Midbrain (tissue), 1 donor: ENCODE measurements at places on chromosomes 4 and X.
A peak's percentile ranks its signal among the peaks of the same experiment; 100 is the strongest.

DNA sequence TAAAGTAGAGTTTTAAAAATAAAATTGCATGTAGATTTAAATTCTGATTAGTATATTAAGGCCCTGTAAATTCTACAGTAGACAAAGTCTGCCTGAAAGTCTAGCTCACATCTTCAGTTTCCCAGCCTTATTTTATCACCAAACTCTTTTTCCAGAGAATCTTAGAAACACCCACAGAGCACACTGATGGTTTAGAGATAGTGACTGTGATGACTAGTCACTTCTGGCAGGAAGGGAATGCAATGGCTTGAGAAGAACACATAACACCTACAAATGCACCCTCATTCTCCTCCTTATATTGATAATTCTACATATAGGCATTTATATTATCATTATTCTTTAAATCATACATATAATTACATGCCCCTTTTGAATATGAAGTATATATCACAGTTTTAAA, 232.9 kb downstream of the ARAP2 start:
- DNase-seq = no peak

DNA sequence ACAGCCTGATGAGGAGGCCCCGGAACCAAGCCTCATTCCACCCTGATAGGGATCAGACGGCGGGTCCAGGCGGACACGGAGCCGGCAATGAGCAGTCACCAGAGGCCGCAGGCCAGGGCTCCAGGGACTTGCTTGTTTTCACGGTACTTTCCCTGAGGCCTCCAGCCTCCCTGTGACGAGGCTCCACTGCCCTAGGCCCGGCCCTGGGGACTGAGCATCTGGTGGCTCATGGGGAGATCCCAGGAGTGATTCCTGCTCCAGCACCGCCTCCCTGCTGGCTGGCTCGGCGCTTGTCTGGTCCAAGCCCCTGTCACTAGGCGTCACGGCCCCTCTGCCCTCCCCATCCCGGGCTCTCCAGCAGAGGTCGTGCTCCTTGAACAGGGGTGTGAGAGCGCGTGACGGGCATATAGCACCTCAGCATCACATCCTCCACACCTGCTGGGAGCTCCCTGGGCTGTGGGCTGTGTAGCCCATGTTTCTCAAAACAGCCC, 14.1 kb downstream of the HTRA3 start:
- no peak for DNase-seq

GRCh38 chr4:1010395-1011021, 918 bp upstream of the FGFRL1 start:
- no peak for DNase-seq

GRCh38 chr4:65635051-65635821, 35.1 kb downstream of the EPHA5 start:
- DNase-seq = no peak

DNA sequence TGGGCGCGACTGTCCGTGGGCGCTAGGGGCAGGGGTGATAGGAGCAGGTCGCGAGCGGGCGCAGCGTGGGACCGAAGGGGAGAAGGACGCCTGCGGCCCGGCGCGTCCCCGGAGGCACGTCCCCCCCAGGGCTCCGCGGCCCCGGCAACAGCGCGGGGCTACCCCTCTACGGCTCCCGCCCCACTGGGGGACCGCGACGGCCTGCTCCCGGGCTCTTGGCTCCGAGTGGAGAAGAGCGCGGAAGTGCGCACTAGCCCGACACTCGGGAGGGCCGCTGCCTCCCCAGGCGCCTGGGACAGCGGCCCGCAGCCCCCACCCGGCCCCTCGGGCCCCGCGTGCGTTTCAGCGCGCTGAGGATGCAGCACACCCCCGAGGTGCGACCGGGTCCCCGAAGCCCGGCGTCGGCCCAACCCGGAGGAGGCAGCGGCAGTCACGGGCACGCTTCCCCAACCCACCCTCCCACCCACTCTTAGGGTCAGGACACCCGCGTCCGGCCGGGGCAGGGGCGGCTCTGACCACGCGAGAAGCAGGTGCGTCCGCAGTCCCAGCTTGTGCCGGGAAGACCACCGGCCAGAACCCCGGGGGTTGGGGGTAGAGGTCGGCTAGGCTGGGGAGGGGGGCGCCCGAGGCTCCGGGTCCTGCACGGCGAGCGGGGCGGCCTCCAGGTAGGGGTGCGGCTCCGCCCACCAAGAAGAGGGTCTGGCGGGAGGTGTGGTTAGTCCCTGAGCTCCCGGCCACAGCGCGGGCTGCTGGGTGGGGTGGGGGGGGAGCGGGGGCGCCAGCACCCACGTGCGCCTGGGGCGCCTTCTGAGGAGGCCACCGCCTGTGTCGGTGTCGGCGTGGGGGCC, 18.5 kb upstream of the NAT8L start:
- no peak for DNase-seq

DNA sequence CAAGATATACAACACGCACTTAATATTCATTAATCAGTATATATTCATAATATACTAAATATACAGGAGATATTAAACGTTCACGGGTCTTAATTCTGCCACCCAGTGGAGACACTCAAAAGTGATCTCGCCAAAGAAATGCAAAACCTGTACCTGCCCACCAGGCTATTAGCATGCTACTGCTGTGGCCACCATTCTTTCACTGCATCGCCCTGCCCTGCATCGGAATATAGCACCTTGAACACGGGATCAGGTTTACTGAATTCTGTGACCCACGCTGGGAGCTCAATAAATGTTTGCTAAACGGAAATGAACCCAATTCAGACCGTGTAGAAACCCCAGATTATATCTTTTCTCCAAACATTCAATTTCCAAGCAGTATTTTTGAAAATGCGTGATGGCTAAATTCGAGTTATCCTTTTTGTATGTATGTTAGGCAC, 840 bp upstream of the CLCN3 start:
- peak; percentile 68 for DNase-seq

- DNase-seq = no peak
These were observed 89.2 kb downstream of the NHS start for GRCh38 chrX:17464194-17464593.

- no peak for DNase-seq
These were observed 273.3 kb upstream of the LCORL start for GRCh38 chr4:18294846-18295245.

DNA sequence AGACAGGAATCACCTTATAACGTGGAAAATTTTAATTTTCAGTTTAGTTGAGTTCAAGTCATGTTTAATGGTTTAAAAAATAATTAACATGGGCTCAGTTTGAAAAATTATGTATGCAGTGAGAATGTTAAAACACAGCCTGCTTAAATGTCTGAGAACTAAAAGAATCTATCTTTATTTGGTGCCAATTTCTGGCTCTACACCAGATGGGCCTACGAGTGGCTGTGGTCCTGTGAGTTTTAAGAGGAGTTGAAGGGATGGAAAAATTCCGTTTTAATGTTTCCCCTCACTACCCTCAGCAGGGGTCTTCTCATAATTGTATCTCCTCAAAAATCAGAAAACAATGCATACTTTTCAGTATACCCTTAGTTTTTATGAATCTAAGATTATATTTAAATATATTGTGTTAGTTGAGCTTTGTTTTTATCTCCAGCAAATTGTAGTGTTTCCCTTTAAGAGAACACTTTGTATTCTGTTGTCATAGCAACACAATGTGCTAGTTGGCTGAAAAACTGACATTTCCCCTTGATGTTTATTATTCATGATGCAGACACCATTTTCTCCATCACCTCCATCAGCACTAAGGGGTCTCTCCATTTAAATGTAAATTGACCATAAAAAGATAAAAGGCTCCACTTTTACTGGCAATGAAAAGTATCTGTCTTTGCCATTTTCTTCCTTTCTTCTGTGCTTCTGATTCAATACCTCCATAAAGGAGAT, 393.5 kb upstream of the GRIA3 start:
- DNase-seq = no peak

DNA sequence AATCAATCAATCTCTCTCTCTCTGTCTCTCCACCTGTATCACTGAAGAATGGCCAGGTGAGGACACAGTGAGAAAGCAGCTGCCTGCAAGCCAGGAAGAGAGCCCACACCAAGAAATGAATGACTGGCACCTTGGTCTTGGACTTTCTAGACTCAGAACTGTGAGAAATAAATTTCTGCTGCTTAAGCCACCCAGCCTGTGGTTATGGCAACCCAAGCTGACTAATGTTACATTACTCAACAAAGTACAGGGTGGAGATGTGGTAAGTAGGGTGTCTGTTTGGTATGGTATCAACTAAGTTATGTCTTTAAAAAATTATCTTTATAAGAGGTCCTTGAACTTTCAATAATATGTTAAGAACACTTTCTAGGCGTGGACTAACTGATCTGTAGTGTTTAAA, 159.3 kb downstream of the EPHA5 start:
- DNase-seq = no peak

DNA sequence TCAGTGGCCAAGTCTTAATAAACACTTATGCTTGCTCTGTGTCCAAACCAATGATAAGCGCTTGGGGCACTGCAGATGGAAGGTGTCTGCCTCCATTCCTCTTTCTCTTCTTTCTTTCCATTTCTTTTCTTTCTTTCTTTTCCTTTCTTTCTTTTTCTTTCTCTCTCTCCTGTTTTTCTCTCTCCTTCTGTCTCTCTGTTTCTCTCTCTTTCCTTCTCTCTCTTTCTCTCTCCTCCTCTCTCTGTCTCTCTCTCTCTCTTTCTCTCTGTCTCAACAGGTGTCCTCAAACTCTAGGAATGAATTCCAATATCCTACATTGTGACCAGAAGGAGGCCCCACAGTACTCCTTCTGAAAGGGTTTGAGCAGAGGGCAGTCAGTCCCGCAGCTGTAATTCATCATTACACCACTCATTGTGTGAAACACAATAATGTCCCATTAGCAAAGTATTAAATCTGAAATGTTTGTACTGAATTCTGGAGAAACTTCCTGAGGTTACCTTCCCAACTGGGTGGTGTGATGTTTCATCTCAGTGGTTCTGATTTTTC, 66.5 kb upstream of the PAGE1 start:
- no peak for DNase-seq

DNA sequence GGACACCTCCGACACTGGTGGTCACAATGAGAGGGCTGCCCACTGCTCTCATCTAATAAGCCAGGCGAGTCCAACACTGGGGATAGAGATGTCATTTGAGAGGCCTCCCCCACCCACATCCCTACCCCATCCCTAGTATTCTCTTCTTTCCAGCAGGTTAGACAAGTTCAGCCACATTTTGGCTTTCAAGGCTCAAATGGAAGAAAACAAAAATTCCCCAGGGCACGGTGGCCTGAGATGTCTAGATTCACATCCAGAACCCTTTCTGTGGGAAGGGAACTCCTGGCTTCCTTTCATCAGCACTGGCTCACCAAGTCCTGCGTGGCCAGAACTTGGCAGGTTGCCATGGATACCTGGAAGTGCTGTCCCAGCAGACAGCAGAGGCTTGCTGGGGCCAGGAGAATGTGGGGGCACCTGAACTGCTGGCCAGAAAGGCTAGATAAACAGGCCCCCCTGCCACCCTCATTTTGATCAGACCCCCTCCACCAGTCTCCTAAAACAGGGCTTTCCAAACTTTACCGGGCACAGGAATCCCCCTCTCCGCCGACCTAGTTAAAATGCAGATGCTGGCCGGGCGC, 1.3 kb upstream of the NYX start:
- DNase-seq = no peak

GRCh38 chr4:185269286-185269685, 59.9 kb downstream of the SNX25 start:
- no peak for DNase-seq

DNA sequence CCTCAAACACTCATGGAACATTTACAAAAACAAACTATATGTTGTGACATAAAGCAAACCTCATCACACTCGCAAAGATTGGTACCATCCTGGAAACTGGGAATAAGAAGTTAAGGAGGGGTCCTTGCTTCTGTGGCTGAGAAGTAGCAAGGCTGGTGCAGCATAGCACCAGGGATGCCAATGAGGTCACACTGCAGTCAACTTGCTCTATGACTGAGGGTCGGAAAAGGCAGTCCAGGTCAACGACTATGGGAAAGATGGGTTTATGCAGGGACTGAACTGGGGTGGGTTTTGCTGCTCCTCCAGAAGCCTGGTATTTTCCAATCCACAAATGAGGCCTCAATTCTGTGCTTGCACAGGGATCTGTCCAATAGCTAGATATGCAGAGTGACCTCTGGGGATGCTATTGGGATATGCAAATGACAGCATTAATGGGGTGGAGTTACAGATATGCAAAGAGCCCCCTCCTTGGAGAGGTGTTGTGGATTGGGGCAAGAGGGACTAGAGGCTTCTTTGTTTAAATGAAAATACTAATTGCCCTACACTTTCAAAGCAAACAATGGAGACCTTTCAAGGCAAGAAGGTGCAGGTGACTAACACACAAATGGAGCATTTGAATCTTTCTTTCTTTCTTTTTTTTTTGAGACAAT, 7.2 kb upstream of the IL13RA1 start:
- no peak for DNase-seq

GRCh38 chrX:4905576-4905975, 1192.1 kb upstream of the PRKX start:
- DNase-seq = no peak

- no peak for DNase-seq
These were observed 11.1 kb downstream of the DRP2 start for GRCh38 chrX:101230636-101231035.

DNA sequence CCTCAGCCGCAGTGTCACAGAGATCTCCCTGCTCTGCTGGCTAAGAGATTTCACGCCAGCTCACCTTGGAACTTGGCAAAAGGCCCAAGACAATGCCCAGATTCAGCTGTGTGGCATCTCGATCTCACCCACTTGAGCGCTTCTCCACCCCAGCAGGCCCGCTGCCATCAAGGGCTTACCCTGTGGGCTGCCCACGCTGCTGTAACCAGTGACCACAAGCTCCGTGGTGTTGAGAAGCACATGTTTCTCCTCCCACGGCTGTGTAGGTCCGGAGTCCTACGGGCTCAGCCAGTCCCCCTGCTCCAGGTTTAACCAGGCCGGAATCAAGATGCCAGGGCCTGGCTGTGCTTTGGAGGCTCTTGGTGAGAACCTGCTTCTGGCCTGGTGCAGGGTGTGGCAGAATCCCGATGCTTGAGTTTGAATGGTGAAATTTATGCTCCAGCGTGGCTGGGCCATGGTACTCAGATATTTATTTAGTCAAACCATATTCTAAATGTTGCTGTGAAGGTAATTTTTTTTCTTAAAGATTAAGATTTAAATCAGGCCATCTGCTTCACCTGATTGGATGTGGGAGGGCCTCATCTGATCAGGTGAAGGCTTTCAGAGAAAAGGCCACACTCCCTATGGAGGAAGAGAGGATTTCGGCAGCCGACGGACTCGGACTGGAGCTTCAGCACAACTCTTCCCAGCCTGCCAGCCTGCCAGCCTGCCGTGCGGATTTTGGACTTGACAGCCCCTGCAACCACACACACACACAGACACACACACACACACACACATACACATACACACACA, 24.8 kb upstream of the ADRA2C start:
- no peak for DNase-seq

GRCh38 chrX:130841776-130842175, 61.2 kb downstream of the ENOX2 start:
- no peak for DNase-seq

DNA sequence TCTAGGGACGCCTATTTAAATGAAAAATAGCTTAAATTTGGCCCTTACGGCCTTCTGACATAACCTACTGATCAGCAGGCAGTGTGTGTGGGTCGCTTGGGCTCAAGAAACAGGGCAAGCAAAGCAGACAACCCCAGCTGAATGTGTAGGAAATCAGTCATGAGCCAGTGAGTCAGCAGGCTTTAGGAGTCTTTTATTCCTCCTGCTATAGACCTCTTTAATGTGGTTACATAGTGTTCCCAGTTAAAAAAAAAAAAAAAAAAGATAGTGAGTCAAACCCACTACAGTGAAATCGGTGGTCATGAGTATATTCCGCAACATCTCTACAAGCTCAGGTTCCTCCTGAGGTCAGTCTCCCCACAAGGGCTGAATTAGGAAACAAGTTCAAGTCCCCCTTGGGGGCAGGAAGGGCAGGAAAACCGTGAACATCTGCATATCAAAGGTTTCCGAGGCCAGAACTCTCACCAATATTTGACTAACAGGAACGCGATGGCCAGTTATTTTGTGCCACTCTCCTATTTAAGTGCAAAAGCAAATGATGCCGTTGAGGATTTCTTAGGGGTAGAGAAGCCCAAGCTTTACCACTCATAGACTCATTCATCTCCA, 32.7 kb downstream of the ACSL1 start:
- no peak for DNase-seq
